ENCODE measurements at places on chromosomes 5 and 9. TPM values are rescaled to one million over a fixed set of nuclear protein-coding genes. Genes with fewer than 3 reads are reported as not detected.

SPINK6 gene
- total RNA-seq: not detected

LHX6 gene
- total RNA-seq: 1.8 TPM

CREB3 gene
- 72.6 TPM for total RNA-seq

PCDHGA4 gene
- total RNA-seq: 4.7 TPM

LMX1B gene
- not detected for total RNA-seq

YIPF5 gene
- 107 TPM for total RNA-seq

OTP gene
- total RNA-seq: not detected

ESM1 gene
- total RNA-seq: 16.4 TPM

DMRTA1 gene
- not detected for total RNA-seq

CCDC152 gene
- total RNA-seq: 2.3 TPM

FIBCD1 gene
- 0.65 TPM for total RNA-seq

Measured in cardiac atrium fibroblast (primary cell).